Stimulated activated CD4-positive, alpha-beta T cell treated with anti-CD3 and anti-CD28 coated beads, Interleukin-1b, Interleukin-23, amount 100 ng/mL, for 4 hours (primary cell): ENCODE measurements at places on chromosomes 6 and 20.

GRCh38 chr6:25199544-25199943 is 79.6 kb upstream of the CARMIL1 start:
- DNase-seq, result no peak

DNA sequence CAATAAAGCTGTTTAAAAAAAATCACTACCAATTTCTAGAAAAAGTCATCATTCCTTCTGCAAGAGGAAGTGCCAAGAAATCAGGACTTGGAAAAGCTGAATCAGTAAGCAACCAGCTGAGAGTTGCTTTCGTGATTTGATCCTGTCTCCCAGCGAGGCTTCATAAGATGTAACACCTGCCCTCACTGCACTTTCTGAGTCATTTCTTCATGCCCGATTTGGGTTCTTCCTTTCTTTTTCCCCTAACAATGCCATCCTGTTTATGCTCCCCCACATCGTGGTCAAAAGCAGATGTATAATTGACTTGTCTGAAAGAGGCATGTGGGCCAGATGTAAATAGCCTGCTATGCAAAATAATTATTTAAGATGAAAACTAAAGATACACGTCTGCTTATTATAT is 52.1 kb downstream of the RIPOR2 start:
- no peak for DNase-seq

DNA sequence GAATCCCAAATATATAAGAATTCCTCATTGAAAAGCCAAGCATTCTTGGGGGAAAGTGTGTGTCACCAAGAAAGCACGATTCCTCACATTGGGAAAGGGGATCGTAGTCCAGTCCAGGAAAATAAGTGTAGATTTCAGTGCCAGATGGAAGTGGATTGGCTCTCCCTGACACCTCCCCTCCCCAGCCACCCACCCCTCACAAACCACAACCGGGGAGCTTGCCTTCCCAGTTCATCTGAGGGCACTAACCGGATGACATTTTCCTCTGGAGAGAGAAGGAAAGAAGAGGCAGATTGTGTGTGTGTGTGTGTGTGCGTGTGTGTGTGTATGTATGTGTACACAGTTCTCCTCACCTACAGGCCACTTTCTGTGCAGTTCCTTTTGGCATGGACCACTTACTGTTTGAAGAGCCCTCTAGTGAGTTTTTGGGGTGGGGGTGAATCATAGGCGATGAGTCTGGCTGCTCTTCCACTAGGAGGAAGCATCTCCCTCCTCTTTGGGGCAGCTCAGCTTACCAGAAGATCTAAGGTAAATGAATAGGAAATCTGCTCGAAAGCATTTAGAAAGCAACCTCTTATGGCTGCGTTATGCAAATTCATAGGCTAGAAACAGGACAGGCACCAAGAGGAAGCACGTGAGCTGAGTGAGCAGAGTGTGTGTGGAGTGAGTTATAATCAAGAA is 20.8 kb downstream of the DAAM2 start:
- no peak for DNase-seq

- no peak for DNase-seq
These were observed 4.0 kb downstream of the HUS1B start for GRCh38 chr6:652865-653264.

GRCh38 chr6:152874846-152875568 is 107.8 kb downstream of the FBXO5 start:
- no peak for DNase-seq

DNA sequence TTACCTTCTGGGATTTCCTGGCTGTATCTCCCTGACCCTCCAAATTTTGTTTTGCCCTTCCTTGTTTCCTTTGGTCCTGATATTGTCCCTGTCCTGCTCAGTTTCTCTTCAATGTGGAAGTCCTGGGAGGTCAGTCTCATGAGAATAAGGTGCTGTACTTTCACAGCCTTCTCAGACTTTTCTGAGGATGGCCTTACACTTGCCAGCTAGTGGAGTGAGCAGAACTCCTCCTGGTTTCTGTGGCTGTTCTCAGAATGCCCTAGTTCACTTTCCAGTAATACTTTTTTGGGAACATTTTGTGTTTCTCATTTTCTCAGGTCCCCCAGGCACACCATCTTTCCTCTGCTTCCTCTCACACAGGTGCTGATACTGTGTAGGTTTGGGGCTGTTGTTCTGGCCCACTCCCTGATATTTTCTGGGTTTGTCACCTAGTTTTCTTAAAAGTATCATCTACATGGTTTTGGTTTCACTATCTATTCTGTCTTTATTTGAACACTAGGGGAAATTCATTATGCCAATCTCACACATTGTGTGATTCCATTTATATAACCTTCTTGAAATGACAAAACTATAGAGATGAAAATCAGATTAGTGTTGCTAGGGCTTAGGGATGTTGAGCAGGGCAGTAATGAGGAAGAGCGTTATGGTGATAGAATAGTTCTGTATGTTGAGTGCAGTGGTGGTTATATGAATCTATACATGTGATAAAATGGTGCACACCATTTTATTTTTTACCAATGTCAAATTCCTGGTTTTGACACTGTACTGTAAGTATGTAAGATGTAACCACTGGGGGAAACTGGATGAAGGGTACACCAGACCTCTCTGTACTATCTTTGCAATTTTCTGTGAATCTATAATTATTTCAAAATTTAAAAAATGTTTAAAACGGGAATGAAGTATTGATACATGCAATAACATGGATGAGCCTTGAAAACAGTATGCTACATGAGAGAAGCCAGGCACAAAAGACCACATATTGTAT is 27.2 kb upstream of the BRPF3 start:
- no peak for DNase-seq

GRCh38 chr20:3678198-3678597 is 3.6 kb downstream of the ADAM33 start:
- no peak for DNase-seq

DNA sequence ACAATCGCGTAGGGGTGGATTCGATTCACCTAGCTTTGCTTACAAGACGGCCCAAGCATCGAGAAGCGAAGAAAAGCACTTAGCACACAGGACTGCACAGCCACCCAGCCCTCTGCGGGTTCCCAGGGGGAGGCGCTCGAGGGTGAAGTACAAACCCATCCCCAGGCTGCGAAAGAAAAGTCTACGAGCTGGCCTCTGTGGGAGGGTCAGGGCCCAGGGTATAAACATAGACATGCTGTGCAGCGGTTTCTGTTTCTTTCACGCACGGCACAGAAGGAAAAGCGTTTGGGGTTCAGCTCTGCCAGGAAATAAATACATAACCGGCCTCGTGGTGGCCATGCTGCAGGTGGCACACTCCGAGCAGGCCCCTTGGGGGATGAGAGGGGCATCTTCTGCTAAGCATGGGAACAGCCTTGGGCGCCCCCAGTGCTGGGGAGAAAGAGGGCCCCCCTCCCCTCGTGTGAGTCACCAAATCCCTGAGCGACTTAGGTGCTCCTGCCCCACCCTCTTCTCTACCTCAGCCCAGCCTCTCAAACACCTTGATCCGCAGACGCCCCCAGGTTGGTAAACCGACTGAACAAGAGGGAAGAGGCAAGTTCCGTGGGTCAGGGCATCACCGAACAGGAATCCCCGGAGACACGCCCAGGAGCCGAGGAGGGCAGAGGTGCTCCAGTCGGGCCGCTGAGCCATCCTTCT is 91.6 kb upstream of the RIPOR2 start:
- DNase-seq, result peak; percentile 68

GRCh38 chr6:118812970-118813369 is 81.0 kb upstream of the ASF1A start:
- no peak for DNase-seq

DNA sequence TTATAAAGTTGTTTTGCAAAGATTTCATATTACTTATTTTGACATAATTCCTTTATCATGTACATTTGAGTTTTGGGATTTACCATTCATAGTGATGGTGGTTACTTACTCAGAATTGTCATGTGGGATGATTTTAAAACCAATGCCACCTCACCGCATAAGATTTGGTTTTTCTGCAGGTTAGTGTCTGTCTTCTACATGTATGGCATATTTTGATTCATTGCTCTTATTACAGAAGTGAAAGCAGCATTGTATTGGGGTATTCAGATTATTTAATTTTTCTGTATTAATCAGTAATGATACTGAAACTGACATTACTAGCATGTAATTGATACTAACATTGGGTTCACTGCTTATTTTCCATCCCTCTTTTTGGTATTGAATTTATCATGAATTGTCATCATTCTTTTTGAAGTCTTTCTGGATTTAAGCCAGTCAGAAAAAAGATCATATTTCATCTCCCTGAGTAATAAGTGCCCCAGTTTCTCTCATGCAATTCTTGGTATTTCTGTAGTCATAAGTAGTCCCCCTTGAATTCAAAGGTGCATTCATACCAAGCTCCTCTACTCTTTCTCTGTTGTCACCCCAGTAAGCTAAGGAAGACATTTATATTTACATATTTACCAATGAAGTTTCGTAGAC is 176.6 kb downstream of the BCKDHB start:
- DNase-seq, result no peak

GRCh38 chr20:44961870-44962267 is 1.7 kb upstream of the TOMM34 start:
- DNase-seq, result no peak

- no peak for DNase-seq
These were observed 593.3 kb upstream of the HS3ST5 start for GRCh38 chr6:114936080-114936479.

GRCh38 chr6:84522135-84522549 is 242.3 kb downstream of the TBX18 start:
- DNase-seq, result no peak
